WTC11 (cell line): ENCODE measurements at places on chromosomes 5 and 9. TPM values are rescaled to one million over a fixed set of nuclear protein-coding genes. Genes with fewer than 3 reads are reported as not detected.

DNA sequence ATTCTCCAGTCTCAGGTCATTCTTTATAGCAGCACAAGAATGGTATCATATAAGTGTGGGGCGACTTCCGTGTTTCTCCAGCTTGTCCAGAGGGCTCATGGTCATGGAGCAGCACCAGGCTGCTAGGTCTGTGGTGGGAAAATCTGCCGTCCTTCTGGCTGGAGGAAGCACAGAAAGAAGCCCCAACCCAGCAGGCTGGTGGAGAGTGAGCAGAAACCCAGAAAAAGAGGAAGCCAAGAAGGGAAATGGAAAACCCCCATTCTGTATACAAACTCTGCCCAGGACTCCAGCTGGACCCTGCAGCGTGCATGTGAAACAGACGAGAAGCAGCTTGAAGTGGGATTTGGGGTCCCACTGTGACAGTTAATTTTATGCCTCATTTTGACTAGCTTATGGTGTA is 34.3 kb upstream of the OLFM1 start:
- no peak overlapping the region for H3K27ac ChIP-seq
- H3K36me3 ChIP-seq = no peaks in the 10 kb centered on the region
- DNase-seq = no peak
- H3K4me1 ChIP-seq = no peaks in the 10 kb centered on the region

DNA sequence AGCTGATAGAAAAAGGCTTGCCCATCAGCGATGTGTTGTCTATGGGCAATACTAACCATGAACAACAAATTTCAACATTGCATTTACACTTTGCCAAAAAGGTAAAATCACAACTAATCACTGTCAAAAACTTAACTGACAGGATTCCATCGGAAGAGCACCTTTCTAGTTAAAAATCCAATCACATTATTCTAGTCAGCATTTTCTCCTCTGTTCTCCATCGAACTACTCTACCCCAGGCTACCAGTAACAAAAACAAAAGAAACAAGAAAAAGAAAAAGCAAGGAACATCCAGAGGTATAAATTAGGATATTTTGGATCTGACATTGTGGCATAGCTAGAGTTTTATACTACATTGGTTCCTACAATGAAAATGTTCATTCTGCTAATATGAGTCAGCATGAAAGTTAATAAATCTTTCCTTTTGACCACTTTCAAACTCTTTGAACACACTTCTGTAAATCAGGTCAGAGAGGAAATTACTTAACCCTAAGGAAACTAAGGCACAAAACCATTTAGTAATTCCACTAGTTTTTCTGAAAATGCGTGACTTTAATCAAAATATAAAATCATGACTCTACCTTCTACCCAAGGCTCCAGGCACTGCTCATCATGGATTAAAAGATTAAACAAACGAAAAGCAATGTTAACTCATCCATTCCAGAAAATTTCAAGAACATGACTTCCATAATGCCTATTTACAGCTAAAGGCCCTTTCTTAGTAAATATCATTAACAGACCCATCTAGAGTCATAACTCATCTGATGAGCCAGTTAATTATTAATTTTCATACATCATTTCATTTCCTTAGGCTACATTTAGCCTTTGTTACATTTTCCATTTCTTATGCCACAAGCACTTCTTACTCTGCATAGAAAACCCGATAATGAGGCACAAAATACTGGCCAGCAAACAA is 10.2 kb downstream of the GLIS3 start:
- peaks cover 4% of the 10 kb centered on the region for H3K4me1 ChIP-seq
- no peak for DNase-seq
- H3K36me3 ChIP-seq = no peaks in the 10 kb centered on the region

GRCh38 chr5:310941-311434 is 10.5 kb upstream of the AHRR start:
- peaks cover 12% of the 10 kb centered on the region for H3K4me1 ChIP-seq
- no peaks in the 10 kb centered on the region for H3K27me3 ChIP-seq
- H3K4me3 ChIP-seq = no peak overlapping the region

DNA sequence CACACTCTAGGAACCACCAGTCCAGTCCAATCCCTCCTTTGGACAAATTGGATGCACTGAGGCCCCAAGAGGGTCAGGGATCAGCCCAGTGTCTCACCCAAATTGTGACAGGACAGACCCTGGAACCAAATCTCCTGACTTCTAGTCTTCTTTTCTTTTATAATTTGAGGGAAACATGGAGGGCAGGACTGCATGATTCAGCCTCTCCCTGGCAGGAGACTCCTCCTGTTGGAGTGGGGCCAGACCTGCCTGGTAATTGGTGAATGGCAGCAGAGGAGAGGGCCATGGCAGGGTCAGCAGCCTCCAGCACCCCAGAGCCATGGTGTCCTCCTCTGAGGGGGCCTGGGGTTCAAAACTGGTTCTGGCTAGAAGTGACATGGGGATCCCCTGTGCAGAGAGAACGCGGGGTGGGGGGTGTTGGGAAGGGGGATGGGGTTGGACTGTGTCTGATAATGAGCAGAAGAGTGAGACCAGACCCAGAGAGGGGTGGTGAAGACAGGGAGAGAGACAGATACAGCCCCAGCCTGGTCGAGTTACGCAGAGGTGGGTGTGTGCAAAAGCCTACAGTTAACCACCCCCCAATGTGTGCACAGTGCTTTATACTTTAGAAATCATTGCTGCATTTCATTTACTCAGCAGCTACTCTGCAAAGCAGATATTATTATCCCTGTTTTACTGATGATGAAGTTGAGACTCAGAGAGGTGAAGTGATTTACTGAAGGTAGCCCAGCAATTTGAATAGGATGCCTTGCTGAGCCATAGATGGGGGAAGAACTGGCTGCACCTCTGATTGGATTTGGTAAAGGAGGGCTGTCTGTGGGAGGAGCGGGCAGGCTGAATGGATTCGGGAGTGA is 3.8 kb upstream of the SYNPO start:
- no peaks in the 10 kb centered on the region for H3K27me3 ChIP-seq
- no peak overlapping the region for H3K27ac ChIP-seq
- no peak for DNase-seq
- no peak overlapping the region for H3K4me3 ChIP-seq
- H3K4me1 ChIP-seq = peaks cover 27% of the 10 kb centered on the region

GRCh38 chr5:152470167-152470566 is 65.1 kb upstream of the NMUR2 start:
- no peak for DNase-seq
- no peaks in the 10 kb centered on the region for H3K27me3 ChIP-seq
- peaks cover 25% of the 10 kb centered on the region for H3K4me1 ChIP-seq
- H3K27ac ChIP-seq = no peak overlapping the region
- H3K4me3 ChIP-seq = no peak overlapping the region

DNA sequence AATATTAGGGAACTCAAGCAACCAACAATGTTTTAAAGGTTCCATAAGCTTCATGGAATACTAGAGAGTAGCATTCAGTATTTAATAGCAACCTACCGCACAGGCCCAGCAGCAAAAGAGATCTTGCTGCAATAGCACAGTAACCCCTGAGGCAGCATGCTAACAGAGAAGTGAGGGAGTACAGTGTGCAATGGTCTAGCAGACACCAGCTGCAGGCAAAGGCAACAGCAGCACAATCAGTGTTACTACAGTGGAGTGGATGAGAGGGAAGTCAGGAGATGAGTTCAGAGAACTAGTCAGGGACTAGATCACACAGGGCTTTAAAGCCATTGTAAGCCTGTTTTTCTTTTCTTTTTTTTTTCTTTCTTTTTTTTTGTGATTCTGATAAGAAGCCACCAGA is 2.8 kb downstream of the TICAM2 start:
- H3K36me3 ChIP-seq = no peaks in the 10 kb centered on the region
- H3K27me3 ChIP-seq = no peaks in the 10 kb centered on the region
- no peak for DNase-seq
- peaks cover 24% of the 10 kb centered on the region for H3K4me1 ChIP-seq
- no peak overlapping the region for H3K4me3 ChIP-seq
- H3K27ac ChIP-seq = no peak overlapping the region

DNA sequence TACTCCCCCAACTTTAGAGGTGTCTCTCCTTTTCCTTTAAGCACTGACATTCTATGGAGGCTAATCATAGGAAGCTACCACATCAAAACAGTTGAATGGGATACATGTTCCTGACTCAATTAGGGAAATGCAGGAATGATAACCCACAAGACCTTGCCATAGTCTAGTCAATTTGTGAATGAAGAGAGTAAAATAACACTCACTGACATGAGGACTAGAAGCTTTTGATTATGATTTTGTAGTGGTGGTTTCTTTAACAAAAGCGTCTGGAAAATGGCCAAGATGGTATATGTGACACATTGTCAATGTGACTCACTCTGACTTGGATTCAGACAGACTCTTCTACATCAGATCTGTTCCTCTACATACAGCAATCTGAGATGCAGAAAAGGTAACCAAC is 13.7 kb upstream of the PRELID2 start:
- no peak for DNase-seq
- H3K27ac ChIP-seq = no peak overlapping the region
- no peaks in the 10 kb centered on the region for H3K36me3 ChIP-seq
- no peaks in the 10 kb centered on the region for H3K4me1 ChIP-seq
- no peak overlapping the region for H3K4me3 ChIP-seq

- no peak overlapping the region for H3K4me3 ChIP-seq
- no peaks in the 10 kb centered on the region for H3K36me3 ChIP-seq
- H3K27ac ChIP-seq = peak overlapping the region; percentile 8; the same call in 1 of the 2 replicates
- peaks cover 40% of the 10 kb centered on the region for H3K4me1 ChIP-seq
- no peak for DNase-seq
Measured at GRCh38 chr9:121732389-121732788, 81.0 kb downstream of the DAB2IP start.

GRCh38 chr9:98132158-98132557 is 13.1 kb upstream of the TRIM14 start:
- H3K36me3 ChIP-seq = peaks cover 47% of the 10 kb centered on the region
- peaks cover 6% of the 10 kb centered on the region for H3K4me1 ChIP-seq

DNA sequence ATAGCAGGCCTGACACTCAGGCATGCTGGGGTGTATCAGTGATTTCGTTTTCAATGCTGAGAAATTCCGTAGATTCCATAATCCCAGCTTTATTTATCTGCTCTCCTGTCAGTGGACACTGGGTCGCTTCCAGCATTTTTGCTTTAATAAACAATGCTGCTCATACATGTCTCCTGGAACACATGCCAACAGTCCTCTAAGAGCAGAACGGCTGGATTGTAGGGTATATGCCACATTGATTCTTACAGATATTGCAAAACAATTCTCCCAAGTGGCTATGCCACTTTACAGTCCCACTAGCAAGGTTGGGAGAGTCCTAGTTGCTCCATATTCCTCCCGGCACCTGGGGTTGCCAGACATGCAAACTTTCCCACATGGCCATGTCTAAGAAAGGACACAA is 81.9 kb downstream of the RAPGEF1 start:
- H3K4me1 ChIP-seq = peaks cover 72% of the 10 kb centered on the region
- no peak overlapping the region for H3K4me3 ChIP-seq
- H3K27ac ChIP-seq = peak overlapping the region; percentile 19; the same call in 1 of the 2 replicates
- no peak for DNase-seq
- H3K36me3 ChIP-seq = no peaks in the 10 kb centered on the region

DNA sequence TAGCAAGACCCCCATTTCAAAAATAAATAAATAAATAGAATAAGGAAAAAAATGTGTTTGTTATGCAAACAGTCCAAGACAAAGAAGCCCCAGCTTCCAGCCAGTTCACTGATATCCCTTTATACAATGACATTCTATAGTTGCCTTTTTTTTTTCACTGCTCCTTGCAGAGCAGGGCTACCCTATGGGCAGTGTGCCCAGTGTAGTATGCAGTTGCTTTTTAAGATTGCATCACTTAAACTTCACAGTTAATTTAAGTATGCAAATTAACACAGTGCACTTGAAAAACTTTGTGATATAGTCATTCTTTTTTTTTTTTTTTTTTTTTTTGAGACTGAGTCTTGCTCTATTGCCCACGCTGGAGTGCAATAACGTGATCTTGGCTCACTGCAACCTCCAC is 40.8 kb upstream of the ARRDC3 start:
- H3K36me3 ChIP-seq = no peaks in the 10 kb centered on the region
- no peak overlapping the region for H3K27ac ChIP-seq
- H3K4me1 ChIP-seq = peaks cover 26% of the 10 kb centered on the region
- H3K27me3 ChIP-seq = no peaks in the 10 kb centered on the region
- DNase-seq = no peak

DNA sequence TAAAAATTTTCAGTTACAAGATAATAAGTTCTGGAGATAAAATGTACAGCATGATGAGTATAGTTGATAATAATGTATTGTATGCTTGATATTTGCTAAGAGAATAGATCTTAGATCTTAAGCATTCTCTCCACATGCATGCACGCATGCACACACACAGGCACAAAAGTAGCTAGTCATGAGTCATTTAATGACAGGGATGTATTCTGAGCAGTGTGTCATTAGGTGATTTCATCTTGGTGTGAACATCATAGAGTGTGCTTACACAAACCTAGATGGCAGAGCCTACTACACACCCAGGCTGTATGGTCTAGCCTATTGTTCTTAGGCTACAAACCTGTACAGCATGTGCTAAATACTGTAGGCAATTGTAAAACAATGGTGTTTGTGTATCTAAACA is 124.2 kb downstream of the PTTG1 start:
- peaks cover 6% of the 10 kb centered on the region; the same call in 1 of the 2 replicates for H3K4me1 ChIP-seq
- H3K4me3 ChIP-seq = no peak overlapping the region
- no peak overlapping the region for H3K27ac ChIP-seq
- no peaks in the 10 kb centered on the region for H3K36me3 ChIP-seq

DNA sequence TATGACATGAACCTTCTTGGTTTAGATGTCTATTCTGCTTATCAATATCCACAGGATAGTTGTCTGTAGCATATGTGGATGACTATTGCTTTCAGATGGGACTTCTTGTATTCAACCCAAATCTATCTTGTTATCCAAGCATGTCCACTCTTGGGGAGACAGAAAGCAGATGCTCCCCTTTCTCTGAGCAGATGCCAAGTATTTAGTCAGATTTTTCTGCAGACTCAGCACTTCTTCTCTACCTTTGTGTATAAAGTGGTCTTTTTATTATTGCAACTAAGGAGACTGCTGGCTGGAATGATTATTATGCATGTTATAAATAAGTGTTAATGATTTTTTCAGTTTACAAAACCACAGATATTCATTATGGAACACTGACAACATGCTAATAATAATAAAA is 45.1 kb upstream of the ASTN2 start:
- H3K4me1 ChIP-seq = no peaks in the 10 kb centered on the region
- no peaks in the 10 kb centered on the region for H3K36me3 ChIP-seq
- H3K27me3 ChIP-seq = no peaks in the 10 kb centered on the region
- H3K27ac ChIP-seq = no peak overlapping the region
- no peak for DNase-seq

DNA sequence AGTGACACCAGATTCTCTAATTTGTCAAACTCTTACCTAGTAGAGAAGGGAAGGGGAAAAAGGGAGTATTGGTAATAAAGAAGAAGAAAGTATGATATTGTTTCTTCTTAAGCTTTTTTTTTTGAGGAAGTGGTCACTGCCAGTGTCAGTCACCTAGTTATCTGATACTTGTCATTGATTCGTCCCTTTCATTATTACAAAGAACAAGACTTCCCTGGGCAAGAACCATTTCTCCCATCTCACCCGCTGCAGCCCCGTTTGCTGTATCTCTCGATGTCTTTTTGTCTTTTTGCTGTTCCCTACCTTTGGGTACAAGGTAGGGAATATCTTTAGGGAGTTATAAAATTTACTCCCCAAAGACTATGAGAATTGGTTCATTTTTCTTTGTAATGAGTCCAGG is 249.0 kb downstream of the ARHGAP26 start:
- H3K4me3 ChIP-seq = no peak overlapping the region
- peak overlapping the region; percentile 69; the same call in 1 of the 2 replicates for H3K27ac ChIP-seq
- peaks cover 12% of the 10 kb centered on the region for H3K36me3 ChIP-seq
- no peak for DNase-seq
- no peaks in the 10 kb centered on the region for H3K27me3 ChIP-seq
- peaks cover 70% of the 10 kb centered on the region for H3K4me1 ChIP-seq

DRD1 gene
- 0.07 TPM in 2 of 3 replicates, not detected in the other for total RNA-seq

ZNG1C gene
- total RNA-seq = 22.2 to 27.4 TPM (median 22.5 TPM) in 3 replicates

PAEP gene
- not detected in 3 replicates for total RNA-seq
